ENCODE measurements at places on chromosomes 2 and 18.

GRCh38 chr2:214410918-214411554 is at the start of gene VWC2L:
VWC2L (plus strand) TSS chr2:214411054; CDS start chr2:214414194, 3,140 bp downstream.
- peak; percentile 2 for DNase-seq

GRCh38 chr2:7517851-7518250 is 600.6 kb downstream of the RNF144A start:
- no peak for DNase-seq

DNA sequence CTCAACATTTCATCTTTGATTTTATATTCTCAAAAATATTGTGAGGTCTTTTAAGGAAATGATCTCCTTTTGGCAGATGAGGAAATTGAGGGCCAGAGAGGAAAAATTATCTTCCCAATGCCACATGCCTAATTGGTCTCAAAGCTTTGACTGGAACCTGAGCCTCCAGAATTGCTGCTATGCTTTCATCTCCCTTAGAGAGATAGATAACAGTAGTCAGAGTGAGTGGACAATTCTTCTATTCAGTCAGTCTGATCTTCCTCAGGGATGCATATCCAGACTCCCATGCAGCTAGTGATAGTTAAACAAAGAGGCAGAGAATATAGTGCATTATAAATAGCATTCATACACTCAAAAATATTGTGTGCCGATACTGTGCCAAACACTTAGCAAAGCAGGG is 3.8 kb upstream of the CLASP1 start:
- no peak for DNase-seq

DNA sequence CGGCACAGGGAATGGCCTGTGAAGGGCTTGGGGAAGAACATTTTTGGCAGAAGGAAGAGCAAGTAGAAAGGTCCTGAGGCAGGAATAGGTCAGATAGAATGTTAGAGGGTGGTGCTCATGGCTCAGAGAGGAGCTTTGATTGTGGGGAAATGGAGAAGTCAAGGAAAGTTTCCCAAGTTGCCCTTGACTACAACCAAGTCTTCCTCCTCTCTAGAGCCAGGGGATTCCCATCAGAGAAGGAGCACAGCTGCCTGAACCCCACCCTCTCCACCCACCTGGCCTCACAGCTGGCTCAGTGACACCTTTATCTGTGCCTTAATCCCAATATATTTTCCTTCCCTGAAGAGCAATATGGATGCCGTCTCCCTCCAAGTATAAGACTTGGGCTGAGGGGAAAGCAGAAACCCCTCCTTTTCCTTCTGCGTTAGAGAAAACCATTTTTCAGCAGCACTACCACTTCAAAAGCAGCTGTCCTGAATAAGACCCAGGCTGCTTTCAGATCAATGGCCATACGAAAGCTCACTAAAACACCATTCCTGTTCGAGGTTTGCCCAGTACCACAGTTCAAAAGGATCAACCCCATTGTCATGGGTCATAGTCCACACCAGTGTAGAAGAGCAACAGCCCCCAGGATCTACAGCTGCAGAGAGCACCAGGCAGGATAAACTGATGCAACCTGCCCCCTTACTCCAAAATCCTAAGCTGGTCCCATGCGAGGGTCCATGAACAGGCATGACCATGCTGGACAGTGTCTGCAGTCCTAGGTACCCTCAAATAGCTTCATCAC is 199.6 kb downstream of the AFF3 start:
- DNase-seq, result no peak

GRCh38 chr2:223044092-223044836 is 7.7 kb upstream of the KCNE4 start:
- no peak for DNase-seq

DNA sequence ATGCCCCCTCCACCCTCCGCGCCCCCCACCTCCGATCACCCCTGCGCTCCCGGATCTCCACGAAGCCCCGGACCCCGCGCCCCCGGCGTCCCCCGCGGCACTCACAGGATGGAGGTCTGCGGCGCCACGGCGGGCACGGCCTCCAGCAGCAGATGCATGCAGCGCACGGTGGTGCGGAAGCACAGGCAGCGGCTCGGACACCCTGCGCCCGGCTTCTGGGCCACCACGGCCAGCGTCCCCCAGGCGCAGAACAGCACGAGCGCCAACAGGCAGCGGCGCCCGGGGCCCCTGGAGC is 217 bp downstream of the PXDN start:
- DNase-seq, result no peak

- no peak for DNase-seq
Measured at GRCh38 chr2:85329181-85329651, 1.4 kb upstream of the TGOLN2 start.

- no peak for DNase-seq
Measured at GRCh38 chr2:16882706-16883105, 217.1 kb upstream of the CYRIA start.

- DNase-seq, result no peak
Measured at GRCh38 chr2:236875906-236876505, 209.7 kb upstream of the COPS8 start.

GRCh38 chr2:141015341-141016047 is 1115.3 kb downstream of the LRP1B start:
- no peak for DNase-seq

DNA sequence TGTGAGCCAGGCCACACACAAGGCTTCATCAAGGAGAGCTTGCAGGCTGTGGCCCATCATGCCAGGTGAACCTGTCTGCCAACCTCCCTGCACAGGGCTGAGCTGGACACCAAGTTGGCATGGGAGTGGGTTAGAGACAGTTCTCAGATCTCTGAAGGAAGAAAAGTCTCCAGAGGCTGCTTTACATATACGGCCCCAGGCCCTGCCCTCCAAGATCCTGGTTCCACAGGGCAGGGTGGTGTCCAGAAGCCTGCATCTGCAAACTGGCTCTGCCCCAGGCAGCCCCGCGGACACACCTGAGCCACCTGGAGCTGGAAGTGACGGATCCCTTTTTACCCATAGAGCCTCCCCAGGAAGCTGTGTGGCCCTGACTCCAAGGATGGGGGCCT is 24.2 kb upstream of the HES6 start:
- no peak for DNase-seq

DNA sequence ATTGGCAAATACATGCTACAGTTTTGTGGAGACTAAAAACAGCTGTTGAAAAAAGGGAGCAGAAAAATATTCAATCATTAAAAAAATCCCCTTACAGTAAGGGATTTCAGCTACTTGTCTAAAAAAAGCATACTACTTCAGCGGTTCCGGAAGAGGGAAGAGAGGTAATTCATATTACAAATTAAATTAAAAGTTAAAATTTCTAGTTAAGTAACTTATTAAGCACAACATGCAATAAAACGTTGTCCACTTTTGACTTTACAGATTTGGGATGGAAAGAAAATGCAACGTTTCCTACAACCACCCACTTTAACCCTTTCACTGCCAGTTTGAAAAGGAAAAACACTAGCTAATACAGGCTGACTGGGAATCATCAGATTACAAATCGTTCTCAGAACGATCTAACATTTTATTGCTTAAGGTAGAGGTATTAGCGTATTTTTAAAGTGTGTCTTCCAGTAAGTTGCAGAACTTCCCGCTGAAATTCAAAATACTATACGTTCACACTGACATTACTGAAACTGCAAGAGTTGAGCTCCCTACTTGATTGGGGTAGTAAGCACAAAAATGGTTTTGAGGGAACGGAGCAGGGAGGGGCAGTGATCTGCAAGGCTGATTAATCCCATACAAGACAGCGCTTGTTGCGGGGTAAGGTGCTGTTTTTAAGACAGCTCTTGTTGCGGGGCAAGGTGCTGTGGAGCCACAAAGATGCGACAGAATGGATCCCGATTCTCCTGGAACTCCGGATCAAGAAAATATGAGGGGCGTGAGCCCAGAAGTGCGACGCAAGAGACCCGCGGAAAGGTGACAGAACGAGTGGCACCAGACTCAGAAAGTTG is 743 bp downstream of the HADHA start:
- no peak for DNase-seq

DNA sequence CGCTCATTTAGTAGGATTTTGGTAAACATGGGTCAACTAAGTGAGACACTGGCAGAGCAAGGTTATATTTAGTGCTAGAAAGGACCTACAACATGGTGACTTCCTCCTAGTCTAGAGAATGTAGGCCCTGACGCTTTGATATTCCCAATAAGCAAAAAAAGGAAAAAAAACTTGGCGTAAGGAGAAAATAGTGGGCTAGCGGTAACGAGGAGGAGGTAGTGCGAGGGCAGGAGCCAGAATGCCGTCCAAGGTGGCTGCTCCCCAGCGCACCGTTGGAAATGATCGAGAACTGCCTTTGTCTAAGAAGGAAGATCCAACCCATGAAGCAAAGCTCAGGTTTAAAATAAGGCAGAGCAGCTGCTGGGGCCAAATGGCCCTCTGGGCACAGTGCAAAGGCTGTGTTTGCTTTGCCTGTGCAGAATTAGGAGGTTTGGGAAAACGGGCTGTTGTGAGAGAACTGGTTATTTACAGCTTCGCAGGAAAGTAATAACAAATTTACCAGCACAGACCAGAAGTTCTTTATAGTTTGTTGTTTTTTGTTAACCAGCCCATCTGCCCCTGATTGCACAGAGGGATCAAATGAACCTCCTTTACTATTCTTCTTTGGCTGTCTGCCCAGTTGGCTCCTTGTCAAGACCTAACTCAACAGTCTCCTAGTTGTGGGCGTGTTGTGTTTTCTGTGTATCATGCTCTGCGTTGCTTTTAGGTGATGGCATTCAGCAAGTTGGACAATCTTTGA is 86.6 kb downstream of the ITGB1BP1 start:
- no peak for DNase-seq

- no peak for DNase-seq
Measured at GRCh38 chr2:98058191-98058975, 28.6 kb upstream of the VWA3B start.

DNA sequence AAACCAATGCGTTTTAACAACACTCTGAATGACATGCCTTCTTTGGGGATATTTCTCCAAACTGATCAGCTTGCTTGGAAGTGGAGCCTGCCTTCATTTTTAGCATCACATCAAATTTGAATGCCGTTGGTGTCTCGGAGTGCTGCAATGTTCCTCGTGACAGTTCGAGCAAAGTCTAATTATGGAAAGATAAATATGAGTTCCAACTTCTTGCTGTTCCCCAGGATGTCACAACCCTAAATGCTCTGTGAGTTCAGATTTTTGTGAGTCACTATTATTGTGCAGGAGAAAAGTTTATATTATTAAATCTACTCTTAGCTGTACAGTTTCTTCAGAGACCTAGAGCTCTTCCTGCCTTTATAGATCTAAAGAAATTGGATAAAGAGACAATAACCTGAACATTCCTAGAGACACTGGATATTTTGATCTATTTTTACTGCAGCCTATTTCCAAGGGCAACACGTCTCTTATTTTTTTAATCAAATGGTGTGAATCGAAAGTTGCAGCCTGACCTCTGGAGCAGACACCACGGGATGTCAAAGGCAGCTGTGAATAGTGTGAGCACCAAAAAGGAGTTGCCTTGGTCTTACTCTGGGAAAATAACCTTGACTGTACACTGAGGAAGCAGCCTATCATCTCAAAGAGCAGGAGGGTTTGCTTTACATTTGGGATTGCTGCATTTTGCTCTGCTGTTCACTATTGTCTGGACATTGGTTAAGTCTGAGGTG is 330.1 kb downstream of the TDRD15 start:
- DNase-seq, result no peak

DNA sequence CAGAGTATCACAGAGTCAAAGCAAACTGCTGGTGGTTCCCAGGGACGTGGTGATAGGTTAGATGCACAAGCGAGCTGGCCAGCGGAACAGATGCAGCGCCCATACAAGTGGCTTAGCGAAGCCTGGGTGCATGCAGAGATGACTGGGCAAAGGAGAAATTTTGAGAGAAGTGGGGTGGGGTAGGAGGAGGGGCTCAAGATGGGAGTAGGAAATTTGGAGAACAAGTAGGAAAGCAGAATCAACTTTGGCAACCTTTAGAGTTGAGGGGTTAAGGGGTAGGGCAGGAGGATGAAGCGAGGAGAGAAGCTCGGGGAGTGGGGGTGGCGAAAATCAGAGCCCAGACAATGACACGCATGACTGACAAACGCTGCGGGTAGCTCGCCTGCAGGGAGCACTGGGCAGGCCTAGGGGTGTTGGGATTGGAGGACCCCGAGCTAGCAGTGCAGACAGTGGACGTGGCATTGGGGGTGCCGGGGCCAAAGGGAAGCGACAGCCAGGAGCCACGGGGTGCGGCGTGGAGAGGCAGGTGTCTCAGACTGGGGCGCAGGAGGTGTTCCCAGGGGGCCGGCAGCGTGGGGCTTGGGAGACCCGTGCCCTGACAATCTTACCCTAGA is 431 bp downstream of the FAM98A start:
- peak; percentile 14 for DNase-seq

GRCh38 chr2:174395969-174396630 is 570 bp downstream of the SCRN3 start:
- DNase-seq, result no peak

DNA sequence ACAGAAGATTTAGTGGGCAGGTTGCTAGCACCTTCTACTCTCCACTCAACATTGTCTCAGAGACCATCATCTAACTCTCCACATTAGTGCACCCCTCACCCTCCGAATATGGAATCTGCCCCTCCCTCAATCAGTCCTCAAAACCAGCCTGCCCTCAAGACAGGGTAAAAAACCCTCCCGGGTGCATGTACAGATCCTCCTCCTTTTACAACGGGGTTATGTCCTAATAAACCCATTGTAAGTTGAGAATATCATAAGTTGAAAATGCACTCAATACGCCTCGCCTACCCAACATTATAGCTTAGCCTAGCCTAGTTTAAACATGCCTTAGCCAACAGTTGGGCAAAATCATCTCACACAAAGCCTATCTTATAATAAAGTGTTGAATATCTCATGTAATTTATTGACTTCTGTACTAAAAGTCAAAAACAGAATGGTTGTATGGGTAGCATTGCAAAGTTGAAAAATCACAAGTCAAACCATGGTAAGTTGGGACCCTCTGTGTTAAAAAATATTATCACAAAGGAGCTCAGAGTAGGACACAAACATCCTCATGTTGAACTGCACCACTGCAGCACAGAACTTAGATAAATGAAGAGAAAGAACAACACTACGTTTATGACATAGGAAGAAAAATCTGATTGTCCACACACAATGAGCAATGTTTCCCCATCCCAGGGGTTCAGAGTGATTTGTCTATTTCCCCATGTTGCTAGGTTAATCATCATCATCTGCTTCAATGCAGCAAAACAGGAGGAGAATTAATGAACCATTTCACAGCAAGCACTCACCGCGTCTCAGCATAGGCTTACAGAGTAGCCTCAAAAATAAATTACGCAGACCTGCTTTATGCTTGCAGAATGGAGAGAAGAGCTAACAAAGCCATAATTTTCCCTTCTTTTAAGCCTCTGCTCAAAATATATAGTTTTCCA is 184.1 kb upstream of the ARL4C start:
- DNase-seq, result no peak

DNA sequence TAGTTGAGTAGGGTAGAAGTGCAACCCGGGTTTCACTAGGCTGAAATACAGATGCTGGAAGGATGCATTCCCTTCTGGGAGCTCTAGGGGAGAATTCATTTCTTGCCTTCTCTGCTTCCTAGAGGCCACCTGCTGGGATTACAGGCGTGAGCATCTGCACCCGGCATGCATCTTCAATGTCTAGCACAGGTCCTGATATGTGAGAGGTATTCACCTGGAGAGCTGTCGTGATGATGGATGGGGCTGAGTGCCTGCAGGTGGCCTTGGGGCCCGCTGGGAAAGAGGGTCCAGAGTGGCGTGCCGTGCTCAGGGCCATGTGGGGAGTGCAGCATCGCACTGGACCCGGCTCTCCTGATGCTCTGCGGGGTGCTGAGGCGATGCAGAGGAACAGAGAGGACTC is 6.6 kb upstream of the NTSR2 start:
- DNase-seq, result no peak
